ENCODE measurements at places on chromosomes 12 and 14.

- DNase-seq, result peak; percentile 89
Measured at GRCh38 chr12:54030889-54031471, 1.9 kb upstream of the HOXC5 start.

DNA sequence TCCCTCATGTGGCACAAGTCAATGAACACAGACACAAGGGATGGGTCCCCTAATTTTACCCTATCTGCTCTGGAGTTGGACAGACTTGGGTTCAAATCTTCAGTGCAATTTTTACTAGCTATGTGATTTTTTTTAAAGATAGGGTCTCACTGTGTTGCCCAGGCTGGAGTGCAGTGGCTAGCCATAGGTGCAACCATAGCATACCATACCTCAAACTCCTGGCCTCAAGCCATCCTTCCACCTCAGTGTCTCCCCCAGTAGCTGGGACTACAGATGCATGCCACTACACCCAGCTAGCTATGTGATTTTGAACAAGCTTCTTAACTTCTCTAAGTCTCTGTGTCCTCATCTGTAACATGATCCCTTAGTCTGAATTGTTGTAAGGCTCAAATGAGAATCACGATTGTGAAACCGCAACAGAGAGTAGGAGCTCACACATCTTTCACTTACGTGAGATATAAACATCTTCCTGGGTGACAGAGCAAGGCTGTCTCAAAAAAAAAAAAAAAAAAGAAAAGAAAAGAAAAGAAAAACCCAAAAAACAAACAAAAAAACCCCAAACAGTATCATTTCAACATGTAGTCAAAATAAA lies 4.7 kb downstream of the CALCOCO1 start:
- DNase-seq, result no peak

DNA sequence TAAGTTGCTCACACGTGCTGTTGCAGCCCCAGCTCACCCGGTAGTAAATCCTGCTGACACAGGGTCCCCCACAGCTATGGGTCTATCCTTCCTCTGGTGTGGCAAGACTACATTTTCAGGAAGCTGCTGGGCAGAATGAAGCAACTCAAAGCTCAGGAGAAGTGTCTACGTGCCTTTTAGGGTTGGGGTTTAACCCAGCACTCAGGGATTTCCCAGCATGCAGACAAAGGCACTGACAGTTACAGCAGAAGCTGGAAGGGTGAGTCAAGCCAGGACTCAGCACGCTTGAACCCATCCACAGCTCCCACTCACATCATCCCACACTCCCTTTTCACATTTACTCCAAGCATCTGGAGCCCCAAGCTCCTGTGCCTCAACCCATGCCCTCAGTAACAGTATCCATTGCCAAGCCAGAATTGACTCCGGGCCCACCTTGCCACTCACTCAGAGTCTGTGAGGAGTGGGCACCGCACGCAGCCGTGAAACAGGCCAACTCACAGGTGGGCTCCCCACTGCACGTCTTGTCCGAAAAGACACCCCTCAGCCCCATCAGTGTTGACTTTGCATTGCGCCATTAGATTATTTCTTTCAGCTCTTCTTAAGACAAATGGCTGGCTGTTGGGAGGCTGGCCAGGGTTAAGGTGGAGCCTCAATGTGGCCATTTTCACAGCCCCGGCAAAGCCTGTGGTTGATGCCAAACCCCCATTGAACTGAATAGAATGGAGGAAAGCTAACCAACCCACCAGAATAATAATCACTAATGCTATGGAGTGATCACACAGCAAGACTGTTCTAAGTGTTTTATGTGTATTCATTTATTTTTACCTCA lies 59.6 kb downstream of the ZFP36L1 start:
- DNase-seq, result no peak

GRCh38 chr14:33475623-33476022 lies 475.3 kb downstream of the EGLN3 start:
- peak; percentile 32 for DNase-seq

DNA sequence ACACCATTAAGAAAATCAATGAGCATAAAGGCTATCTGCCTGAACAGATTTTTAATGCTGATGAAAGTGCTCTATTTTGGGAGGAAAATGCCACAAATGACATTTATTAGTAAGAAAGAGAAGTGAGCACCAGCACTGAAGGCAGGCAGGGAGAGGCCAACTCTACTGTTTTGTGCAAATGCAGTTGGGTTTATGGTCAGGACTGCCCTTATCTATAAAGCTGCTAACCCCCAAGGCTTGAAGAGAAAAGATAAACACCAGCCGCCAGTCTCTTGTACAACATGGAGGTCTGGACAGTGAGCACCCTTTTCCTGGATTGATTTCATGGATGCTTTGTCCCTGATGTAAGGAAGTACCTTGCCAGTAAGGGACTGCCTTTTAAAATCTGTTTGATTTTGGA lies 246.8 kb upstream of the SFSWAP start:
- DNase-seq, result no peak

DNA sequence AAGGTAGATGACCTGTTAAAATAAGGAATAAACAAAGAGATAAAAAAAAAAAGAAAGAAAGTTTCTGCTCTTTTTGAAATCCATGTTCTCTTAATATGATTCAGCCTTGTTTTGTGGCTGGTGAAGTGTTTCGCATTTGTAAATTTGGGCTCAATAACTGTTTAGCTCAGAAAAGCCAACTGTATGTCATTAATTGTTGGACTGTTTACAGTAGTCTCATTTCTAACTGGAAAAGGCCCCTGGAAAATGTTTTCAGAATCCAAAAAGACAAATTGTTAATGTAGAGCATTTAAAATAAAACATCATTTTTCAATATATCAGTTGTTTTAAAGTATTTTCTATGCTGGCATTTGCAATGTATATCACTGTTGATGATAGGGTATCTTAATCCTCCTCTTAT lies 47.4 kb upstream of the DYRK2 start:
- DNase-seq, result no peak

GRCh38 chr14:68682166-68683103 lies 110.4 kb downstream of the ZFP36L1 start:
- DNase-seq, result peak; percentile 99

- DNase-seq, result no peak
Measured at GRCh38 chr12:117521867-117522266, 160.4 kb upstream of the NOS1 start.

DNA sequence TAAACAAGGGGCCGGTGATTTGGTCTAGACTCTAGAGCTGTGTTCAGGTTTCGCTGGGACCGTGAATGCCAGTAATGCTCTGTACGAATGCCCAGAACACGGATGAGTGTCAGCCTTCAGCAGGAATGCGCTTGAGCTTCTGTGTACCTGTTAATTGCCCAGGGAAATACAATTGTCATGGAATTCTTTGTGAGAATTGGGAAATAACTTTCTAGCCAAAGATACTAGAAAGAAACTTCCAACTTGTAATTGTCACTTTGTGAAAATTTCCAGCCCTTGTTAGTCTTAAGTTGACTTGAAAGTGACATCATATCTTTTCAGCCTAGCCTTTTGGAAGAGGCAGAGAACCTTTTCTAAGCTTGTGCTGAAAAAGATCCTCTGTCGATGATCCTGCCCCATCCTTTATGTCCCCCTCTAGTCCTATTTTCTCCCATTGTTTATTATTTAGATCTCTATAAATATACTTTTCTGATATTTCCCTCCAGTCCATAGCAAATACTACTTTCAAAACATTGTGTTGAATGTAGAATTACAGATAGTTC lies 2.7 kb downstream of the CHST11 start:
- no peak for DNase-seq

DNA sequence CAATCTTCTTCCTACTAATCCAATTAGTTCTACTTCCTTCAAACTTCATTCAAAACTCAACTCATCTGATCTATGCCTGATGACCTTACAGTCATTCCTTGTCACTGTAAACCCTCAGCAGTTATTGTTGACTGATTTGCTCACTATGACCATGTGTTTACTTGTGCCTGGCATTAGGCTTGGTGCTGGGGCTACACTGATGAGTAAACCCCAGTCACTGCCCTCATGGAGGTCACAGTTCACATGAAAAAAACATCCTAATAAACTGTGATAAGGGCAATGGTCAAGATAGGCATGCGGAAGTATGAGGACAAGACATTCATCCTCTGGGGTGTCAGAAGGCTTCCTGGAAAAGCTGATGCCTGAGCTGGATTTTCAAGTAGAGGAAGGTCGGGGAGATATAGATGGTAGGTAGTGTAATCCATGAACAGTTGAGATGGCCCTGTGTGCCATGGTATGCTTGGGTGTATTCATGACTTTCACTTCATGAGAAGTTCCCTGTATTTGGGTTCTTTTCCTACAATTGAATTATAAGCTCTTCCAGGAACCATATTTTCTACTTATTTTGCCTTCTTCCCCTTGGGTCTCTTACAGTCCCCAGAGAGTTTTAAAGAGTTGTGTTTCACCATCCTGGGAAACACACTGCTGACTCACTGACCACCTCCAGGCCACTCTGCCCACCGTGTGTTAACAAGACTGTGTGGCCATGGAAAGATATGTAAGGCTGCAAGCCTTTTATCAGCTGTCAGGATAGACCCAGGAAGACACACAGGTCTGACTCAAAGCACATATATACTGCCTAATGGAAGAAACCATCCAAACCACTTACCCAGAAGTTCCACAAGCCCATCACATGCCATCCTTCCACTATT lies 38.7 kb upstream of the DUSP6 start:
- DNase-seq, result peak; percentile 77

GRCh38 chr12:59847127-59847526 lies 251.3 kb downstream of the SLC16A7 start:
- DNase-seq, result no peak

- DNase-seq, result peak; percentile 42
Measured at GRCh38 chr12:127125607-127126259, 1141.2 kb upstream of the TMEM132C start.

DNA sequence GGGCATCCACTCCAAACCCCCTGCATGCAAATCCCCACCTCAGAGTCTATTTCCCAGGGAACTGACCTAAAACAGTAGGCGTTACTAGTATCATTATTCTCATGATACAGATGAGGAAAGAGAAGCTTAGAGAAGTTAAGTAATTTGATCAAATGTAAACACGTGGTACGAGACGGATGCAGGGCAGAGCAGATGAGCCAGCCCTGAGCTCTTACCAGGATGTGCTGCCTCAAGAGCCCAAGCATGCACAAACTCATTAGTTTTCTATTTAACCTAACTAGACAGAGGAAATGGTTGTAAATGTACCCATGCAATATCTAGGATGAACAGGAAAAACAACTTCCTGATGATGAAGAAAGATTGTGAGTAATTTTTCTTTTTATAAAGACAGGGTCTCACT lies 173.3 kb upstream of the RASSF8 start:
- no peak for DNase-seq

DNA sequence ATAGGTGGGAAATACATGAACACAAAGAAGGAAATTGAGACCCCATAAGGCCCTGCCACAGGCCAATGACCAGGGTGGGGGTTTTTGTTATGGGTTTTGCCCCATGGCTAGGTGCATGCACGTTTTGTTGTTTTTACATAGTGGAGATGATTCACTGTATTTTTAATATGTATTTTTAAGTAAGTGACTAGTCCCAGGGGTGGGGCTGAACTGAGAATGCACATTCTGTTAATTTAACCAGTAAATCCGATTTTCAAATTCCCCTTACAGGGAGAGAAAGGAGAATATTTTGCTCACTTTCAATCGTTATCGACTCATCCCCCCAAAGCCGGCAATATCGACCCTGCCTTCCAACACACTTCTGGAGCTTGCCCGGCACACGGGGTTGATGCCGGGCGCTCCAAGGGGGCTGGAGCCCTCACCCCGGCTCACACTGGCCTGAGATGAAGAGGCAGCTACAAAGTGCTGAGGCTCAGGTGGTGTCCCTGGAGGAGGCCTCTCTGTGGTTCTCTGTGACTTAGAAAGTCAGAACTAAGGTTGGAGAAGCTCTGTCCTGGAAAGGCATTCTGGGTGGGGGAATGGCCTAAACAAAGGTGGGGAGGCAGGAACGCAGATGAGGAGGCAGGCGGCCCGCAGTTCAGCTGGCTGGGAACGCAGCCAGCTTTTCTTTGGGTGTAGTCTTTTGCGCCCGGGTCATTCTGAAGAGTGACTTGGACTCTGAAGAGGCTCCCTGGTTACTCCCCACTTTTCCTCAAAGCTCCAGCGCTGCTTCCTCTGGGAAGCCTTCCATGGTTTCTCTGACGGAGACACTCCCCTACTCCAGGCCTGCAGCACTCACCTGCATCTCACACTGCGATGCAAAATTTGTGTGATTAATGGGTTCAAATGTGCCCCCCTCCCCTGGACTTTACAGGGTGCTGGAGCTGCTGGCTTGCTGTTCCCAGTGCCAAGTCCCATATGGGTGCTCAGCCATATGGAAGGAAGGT lies 50.7 kb upstream of the DLK1 start:
- DNase-seq, result no peak

DNA sequence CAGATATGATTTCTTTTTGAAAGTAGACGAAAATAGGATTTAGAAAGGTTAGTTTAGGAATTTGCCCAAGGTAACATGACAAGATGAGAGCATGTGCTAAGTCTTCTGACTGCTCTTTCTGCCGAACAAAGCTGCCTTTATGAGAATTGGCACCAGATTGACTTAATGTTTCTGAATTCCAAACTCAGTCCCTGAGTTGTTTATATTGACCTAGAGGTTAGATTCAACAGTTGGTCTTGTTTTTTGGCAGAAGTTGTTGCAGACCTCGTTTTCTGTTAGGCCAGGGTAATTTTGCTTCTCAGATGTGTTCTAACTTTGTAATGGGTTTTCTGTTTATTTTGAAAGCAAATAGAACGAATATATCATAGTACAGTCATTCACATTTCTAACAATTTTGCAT lies 61.5 kb upstream of the LRTM2 start:
- no peak for DNase-seq

DNA sequence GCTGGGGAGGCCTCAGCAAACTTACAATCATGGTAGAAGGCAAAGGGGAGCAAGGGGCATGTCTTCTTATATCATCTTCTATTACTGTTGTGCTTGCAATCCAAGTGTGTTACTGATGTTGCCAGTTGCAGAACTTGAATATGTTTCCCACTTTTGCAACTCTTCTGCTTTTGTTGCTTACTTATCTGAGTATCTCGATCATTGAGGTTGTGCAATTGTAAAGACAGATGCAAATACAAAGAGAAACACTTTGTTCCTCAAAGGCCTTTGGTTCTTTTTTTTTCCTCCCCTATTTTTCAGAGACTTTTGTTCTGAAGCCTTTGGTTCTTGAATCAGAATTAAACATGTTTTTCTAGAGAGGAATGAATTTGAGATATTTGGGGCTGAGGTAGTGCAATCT lies 3.7 kb upstream of the COX8C start:
- DNase-seq, result no peak

Measured in fibroblast of upper back skin (primary cell).